SHP77 treated with DMSO at 0.1 percent for 48 hours (cell line): ENCODE measurements at places on chromosomes 6 and 20.

DNA sequence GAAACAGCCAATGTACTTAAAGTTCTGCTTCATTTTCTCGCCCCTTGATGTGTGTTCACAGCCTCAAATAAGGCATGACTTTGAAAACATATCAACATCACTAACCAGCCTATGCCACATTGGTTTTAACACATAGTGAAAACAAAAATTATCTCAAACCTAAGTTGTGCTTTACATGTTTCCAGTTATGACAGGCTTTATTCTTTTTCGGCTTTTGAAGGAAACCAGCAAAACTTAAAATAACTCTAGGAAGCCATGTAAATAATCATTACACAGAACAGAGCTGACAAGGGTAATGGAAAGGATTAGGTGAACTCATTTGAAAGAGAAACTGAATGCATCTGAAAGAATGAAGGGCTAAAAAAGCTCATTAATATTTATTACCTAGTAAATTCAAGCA lies 42.1 kb downstream of the BMP5 start:
- no peak for DNase-seq

GRCh38 chr20:62727584-62728027 lies 19.0 kb downstream of the NTSR1 start:
- DNase-seq, result no peak

DNA sequence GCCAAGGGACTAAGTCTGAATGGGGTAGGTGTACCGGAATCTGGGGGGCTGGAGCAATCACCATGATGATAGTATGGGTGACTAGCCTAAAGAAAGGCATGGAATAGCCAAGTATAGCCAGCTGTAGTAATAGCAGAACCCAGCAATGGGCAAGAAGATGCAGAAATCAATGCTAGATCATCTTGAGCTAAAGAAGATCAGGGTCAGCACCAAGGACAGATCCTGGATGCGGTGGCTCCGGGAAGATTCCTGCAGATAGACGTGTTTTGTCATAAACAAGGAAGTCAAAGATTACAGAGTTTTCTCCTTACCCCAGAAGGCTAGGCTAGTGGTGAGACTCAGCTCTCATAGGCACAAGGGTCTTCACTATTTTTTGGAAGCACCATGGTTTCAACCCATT lies 561.6 kb upstream of the CHD6 start:
- DNase-seq, result peak; percentile 0

DNA sequence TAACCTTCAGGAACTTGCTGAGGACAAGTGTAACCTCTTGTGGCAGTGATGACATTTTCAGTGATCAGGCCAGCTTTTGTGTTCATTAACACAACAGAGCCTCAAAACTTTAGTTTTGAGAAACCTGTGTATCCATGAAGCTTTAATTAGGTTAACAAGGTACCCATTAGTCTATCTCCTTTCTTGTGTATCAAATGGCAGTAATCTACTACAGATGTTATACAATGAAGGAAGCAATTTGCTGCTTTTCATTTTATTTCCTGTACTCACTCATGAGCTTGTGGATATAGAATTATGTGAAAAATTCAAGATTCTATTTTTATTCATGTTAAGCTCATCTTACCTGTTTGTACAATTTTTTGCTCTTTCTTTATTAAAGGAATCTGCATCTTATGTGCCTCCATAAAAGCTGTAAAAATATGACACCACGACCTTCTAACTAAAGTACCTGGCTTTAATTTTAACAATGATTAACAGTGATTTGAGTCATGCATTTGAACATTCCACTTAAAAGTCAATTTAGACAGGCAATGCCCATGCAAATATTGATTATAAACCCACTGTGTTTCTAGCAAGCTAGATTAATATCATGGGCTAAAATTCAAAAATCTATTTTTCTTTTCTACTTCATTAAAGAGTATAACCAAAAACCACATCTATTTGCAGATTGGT lies 897.3 kb downstream of the KIF16B start:
- DNase-seq, result no peak

GRCh38 chr20:42067174-42067573 lies 449.0 kb upstream of the CHD6 start:
- no peak for DNase-seq

DNA sequence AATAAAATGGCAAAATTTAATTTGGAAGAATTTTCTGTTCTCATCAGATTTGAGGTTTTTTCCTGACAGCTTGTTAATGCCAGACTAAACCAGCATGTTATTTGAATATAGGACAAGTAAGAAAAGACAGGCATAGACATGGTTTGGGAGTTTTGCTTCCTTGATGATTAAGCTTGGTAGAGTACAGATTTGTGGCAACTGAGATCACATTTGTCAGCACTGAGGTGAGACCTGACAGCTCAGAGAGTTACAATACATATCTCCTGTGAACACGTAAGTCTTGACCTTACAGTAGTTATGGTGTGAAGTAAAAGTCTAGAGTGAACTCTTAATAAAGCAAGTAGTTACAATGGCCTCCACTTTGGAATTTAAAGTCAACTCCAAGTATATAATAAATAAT lies 34.5 kb downstream of the CENPW start:
- no peak for DNase-seq

- peak; percentile 11 for DNase-seq
Measured at GRCh38 chr6:118565311-118565960, 17.3 kb downstream of the PLN start.

GRCh38 chr6:120405947-120406346 lies 928.3 kb downstream of the TBC1D32 start:
- no peak for DNase-seq

DNA sequence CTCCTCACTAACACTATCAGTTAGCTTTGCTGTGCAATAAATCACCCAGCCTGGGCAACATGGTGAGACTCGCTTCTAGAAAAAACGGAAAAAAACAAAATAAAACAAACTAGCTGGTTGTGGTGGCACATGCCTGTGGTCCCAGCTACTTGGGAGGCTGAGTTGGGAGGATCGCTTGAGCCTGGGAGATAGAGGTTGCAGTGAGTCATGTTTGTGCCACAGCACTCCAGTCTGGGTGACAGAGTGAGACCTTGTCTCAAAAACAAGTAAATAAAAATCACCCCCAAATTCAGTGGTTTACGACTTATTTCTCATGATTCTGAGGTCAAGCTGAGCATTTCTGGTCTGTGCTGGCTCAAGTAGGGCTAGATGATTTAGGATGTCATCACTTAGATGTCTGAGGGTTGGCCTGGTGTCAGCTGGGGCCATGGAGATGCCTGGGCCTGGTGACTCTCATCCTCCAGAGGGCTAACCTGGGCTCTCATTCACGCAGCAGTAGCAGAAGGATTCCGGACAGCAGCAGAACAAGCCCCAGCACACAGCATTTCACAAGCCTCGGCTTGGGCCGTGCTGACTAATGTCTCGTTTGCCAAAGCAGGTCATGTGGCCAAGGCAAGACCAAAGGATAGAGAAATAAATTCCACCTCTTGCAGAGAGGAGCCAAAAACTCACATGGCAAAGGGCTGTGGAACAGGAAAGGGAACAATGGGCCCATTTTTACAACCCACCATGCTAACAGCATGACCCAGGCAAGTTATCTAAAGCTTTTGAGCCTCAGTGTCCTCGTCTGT lies 32.5 kb downstream of the MGME1 start:
- no peak for DNase-seq

DNA sequence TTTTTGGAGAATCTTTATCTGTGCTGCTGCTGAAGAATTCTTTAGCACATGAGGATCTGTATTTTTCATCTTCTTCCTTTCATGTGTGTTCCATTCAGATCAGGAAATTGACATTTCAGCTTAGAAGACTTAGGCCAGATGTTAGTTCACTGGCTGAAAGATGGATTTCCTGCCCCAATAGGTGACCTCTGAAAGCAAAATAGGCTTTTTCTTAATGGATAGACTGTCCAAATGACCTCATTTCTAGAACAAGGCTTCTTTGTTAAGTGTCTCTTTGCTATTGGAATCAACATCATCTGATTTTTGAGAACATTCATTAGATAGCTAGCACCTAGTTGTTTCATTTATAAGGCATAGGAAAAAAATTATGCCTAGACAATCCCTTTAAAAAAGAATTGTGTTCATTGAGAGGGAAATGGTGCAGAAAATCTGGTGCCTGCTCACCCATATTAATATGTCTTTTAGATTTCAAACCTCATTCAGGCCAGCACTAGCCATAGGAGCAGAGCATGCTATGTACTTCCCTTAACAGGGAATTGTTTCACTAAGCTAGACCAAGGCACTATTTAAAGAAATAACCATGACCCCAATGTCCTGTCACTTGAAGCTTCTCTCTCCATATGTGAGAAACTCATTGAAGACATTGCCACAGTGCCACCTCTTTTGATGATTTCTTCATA lies 13.6 kb upstream of the SASH1 start:
- DNase-seq, result no peak

DNA sequence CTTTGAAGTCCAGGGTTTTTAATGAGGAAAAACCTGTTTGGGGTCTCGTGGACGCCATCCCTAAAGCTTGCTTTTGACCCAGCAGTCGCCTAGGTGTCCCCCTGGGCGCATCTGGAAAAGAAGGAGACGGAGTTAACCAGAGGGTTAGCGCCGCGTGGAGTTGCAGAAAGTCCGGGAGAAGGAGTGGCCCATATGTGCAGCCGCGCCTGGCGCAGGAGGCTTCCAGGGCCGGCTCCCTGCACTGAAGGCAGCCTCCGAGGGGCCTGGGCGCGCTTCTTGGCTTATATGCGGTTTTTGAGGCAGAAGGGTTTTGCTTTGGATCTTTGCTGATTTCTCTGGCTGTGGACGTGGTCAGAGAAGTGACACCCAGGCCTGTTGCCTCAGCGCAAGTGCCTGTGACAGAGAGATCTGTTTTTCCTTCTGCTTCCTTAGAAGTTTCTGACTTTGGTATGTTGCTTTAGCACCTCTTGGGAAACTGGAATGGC lies 987 bp downstream of the TMEM181 start:
- no peak for DNase-seq

DNA sequence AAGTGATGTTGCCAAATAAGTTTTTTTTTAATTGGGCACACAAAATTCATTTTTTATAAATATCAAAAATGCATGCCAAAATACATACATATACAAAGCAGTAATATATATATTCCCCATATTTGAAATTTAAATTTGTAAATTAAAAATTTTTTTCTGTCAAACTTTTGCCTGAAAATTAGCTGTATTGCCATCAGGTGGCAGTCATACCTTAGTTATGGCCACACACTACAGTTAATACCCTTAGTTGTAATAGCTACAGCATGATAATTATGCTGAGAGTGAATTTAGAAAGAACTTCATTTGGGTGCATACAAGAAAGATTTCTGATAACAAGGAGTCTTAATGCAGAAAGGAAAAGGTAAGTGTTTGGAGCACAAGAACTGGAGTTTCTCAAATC lies 46.2 kb upstream of the SDHAF4 start:
- no peak for DNase-seq

DNA sequence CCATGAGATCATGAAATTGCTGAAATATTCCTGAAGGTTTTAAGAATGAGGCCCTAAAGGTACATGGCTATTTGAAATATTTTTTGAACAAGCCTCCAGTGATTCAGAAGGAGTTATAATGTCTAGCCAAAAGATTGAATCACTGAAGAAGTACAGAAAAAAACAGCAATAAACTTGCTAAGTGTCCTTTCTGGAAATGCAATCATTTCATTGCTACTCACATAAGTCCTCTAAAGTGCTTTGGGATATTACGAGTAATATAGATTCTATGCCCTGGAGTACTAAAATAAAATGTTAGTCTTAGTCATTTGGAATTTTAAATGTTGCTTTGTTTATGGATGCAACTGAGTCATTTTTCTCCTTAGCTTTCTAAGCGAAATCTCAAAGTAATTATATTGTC lies 32.7 kb downstream of the CENPW start:
- no peak for DNase-seq

- no peak for DNase-seq
Measured at GRCh38 chr6:119283214-119283613, 66.3 kb downstream of the MAN1A1 start.

DNA sequence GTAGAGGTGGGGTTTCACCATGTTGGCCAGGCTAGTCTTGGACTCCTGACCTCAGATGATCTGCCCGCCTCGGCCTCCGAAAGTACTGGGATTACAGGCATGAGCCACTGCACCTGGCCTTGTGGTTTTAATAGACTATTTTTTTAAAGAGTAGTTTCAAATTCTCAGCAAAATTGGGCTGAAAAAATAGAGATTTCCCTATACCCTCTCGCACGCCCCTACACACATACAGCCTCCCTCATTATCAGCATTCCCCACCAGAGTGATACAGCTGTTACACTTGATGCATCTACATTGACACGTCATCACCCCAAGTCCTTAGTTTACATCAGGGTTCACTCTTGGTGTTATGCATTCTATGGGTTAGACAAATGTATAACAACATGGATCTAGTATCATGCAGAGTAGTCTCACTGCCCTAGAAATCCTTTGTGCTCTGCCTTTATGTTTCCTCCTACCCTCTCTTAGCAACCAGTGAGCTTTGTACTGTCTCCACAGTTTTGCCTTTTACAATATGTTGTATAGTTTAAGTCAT lies 103.6 kb downstream of the CDYL start:
- no peak for DNase-seq

DNA sequence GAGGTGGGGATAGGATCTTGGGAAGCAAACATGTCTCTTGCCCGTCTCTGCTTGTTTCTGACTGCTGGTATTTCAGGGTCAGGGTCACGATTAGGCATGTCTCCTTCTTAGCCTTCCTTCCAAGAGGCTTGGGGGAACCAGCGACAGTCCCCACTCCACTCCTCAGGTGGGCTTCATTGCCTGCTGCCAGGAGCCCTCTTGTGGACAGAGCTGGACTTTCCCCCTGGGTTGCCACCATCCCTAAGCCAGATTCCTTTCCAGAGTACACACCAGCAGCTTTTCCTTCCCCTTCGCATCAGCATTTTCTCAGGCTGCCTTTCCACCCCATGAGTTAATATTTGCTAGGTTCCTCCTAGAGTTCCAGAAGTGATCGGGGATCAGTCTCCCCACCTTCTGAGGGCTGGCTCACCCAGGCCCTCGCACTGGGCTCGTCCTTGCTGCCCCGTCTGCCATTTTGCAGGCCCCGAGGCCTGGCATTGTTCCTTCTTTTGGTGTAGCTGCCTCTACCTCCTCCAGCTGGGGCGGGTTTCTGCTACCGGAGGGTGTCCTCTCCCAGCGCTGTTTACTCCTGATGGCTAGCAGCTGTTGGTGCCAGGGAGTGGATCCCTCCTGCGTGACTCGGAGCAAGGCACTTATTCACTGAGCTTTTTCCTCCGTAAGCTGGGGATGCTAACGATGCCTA lies 8.8 kb upstream of the C20orf144 start:
- peak; percentile 69 for DNase-seq

DNA sequence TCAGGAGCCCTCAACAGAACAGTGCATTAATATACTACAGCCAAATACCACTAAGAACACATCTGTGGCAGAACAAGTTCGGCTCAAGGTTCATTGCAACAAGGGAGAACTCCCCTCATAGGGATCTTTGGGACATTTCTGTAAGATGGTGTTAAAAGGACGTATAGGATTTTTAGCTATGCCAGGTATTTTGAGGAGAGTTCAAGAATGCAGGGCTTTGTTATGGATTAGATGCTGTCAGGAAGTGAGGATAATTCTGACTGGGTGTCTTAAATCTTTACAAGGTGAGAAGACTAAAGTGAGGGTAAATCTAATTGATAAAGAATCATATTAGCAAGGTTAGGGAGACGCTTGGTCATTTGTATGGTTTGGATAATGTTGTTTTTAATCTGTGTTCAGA lies 83.7 kb upstream of the AHI1 start:
- DNase-seq, result no peak
